ENCODE measurements at places on chromosomes 3 and 15. TPM values are rescaled to one million over a fixed set of nuclear protein-coding genes. Genes with fewer than 3 reads are reported as not detected.

Gene GPR87
- not detected for total RNA-seq

Gene FANCD2OS
- not detected for total RNA-seq

Gene HIGD2B
- total RNA-seq = not detected

Gene SUCNR1
- 1.4 TPM for total RNA-seq

Gene SSUH2
- total RNA-seq = 0.69 TPM

Gene RLBP1
- 0.69 TPM for total RNA-seq
